Hematopoietic multipotent progenitor cell (in vitro differentiated cells): ENCODE measurements at places on chromosomes 2 and 18. TPM values are rescaled to one million over a fixed set of nuclear protein-coding genes. Genes with fewer than 3 reads are reported as not detected.

DNA sequence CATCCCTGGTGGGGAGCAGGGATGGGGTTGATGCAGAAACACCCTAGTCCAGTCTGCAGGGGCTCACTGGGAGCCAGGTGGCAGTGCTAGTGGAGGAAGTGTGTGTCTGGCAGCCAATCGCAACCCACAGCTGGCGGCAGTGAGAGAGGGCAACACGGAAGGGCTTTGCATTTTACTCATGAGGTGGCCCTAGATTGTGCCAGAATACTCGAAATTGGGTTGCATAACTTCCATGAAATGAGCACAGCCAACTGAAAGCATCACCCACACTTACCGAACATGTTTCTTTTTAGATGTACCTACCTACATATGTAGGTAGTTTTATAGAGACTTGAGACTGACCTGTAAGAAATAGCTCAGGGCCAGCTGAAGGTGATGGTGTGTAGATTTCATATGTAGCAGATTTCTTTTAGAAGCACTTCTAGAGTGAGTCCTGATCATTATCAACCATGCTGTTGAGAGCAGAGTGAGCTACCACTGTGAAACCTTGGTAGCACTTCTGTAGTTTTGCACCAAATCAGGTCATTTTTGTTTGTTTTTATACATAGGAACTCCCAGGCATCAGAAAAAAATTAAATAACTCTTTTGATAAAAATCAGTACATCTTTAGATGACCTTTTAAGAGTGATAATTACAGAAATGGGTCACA, 13.0 kb downstream of the IL18R1 start:
- no peak for DNase-seq

GRCh38 chr2:176483476-176483875, 214.2 kb downstream of the MTX2 start:
- DNase-seq: no peak

DNA sequence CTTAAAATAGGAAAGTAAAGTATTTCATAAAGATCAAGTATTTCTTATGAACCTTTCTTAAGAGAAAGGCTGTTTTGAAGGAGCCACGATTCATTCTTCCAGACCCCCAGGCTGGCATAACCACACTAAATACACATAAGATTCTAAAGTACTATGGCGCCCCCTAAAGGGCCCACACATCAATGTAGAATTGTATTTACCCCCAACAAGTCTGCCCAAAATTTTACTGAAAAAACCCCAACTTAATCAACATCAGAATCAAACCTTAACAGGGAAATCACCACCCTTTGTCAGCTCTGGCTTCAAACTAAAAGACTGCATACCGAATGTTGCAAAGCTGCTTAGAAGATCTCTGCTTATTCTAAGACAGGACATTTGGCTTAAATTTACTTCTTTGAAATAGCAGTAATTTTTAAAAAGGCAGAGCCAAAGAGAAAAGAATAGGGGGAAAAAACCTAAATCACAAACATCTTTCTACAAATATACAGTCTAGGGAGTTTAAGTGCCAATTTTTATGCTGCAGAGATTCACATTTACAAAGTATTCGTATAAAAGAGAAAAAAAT, 20.4 kb upstream of the BCL2 start:
- DNase-seq: peak; percentile 59

DNA sequence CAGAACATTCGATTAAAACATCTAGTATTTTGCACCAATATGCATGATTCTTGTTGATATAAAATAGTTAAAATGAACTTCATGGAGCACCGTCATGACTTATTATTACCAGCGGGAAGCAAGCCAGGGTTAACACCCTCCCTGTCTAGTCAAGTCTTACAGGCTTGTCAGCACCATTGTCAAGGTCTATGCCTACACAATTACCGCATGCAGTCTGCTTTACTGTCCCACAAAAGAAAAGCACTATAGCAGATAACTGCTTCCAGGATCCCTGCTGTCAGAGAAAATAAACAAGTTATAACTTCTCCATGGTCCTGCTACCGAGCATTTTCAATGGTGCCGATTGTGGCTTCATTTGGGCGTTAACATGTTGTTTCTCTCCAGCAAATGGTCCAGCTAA, 968.0 kb upstream of the FAM98A start:
- DNase-seq: no peak

DNA sequence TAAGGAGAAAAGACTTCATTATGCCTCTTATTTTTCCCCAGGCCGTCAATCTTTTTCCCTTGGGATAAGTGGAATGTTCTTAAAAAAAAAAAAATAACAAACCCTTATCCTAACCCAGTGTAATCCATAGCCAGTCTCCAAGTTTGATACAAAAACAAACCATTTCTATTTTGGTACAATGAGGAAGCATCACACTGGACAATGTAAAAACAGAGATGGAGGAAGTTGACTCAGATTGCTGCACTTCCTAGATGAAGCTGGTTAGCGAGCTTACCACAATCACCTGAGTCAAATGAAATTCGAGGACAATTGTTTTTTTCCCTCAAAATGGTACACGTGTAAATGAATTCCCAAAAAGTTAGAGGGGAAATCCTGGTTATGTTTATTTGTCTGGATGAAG, 259.7 kb downstream of the TCF4 start:
- DNase-seq: no peak

The BOLL gene
- total RNA-seq: not detected
